ENCODE measurements at places on chromosomes 1 and 21.

- no peak for DNase-seq
These were observed 47.3 kb upstream of the GPR37L1 start for GRCh38 chr1:202075389-202075788.

DNA sequence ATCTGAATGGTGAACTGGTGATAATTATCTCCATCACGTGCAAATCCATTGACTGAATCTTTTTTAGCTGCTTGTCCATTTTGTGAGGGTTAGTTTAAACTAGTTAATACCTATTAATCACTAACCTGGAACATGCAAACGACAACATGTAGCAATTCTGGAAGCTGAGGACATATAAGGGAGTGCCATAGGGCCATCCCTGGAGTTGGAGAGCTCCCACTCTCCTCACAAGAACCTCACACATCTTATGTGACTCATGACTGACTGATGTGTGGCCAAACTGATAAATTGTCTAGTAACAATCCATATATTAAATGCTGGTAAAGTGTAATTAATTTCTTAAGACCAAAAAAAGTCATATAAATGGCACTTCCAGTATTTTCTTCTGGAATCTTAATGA, 62.9 kb upstream of the HOOK1 start:
- no peak for DNase-seq

DNA sequence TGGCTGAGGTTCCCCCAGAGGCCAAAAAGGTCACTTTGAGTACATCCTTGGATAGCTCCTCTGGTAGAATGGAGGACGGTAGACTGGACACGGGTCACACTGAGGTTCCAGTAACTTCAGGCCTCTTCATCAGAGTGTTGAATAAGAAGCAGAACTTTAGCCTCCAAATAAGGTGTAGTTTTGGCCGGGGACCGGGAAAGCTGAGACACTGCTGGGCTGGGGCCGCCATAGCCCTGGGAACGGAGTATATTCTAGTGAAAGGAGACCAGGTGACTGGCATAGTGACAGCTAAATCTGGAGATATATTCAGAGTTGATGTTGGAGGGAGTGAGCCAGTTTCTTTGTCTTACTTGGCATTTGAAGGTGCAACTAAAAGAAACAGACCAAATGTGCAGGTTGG, 84.1 kb downstream of the EVA1C start:
- DNase-seq, result no peak

GRCh38 chr1:22826604-22827580, 116.3 kb downstream of the EPHB2 start:
- DNase-seq, result no peak

GRCh38 chr1:174079796-174080195, 57.6 kb upstream of the RC3H1 start:
- no peak for DNase-seq
